ENCODE measurements at places on chromosomes 2 and 18.
A peak's percentile ranks its signal among the peaks of the same experiment; 100 is the strongest.

DNA sequence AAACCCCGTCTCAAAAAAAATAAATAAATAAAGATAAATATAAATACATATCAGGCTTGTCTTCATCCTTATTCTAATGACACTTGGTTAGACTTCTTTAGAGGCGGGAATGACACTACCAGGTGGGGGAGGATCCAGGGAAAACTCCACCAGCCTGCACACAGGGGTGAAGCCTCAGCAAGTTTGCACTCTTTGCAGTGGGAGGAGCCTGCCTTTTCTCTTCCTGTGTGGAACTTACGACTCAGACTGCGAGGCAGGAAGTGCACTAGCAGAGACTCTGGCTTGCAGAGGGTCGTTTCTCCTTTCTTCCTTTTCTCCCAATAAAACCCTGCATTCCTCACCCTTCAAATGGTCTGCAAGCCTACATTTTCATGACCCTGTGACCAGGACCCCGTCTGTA, 153.6 kb upstream of the CBLN2 start:
- no peak for DNase-seq

- no peak for DNase-seq
Measured at GRCh38 chr2:52933878-52934277, 833.7 kb upstream of the CHAC2 start.

GRCh38 chr2:219408204-219408603, 10.0 kb upstream of the DES start:
- DNase-seq: no peak

- no peak for DNase-seq
Measured at GRCh38 chr18:27301615-27302378, 116.7 kb upstream of the CHST9 start.

DNA sequence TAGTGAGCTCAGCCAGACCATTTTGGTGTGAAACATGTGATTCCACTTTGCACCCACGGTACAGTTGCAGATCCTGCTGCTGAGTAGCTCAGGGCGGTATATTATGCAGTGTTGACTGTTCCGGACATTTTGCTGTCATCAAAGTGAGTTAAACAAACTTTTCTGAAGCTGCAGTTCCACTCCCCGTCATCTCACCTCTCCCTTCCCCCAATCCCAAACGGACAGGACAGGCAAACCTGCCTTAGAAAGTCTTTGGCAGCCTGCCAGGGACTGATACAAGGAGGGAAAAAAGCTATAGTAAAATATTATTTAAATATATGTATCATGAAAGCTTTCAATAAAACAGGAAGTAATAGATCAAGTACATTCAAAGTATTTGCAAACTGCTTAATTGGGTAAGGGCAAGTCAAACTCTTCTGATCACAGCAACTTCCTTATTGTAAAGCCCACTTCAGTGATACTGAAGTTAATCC, 35.5 kb upstream of the SP5 start:
- DNase-seq: no peak

- DNase-seq: peak; percentile 92
Measured at GRCh38 chr2:178279142-178279541, 84.8 kb downstream of the OSBPL6 start.

DNA sequence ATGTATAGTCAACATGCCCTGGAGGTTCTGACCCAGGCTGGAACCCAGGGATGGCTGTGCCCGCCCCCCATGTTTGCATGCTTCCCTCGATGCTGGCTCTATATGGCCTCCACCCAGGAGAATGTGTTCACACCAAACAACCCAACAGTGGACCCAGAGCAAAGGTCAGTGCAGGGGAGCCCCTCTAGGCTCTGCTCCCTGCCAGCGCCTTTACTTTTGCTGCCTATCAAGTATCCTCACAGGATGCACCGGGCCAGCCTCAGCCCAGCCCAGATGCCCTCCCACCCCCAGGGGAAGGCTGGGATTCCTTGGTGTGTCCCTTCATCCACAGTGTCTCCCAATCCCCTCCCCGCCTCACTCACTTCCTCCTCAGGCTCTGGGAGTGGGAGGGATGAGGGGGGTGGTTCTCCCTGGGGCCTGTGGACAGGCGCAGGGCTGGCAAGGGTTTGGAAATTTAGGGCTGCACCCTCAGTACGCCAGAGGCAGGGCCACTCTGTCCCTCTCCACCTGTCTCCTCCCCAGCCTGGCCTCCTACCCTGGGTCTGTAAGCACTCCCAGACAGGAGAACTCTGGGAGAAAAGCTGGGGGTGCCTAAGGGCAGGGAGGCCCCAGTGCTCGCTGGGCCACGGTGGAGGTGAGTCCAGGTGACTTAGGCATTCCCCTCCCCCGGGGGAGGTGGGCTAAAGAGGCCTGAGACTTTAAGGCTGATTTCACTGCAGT, 2.3 kb downstream of the ATP6V1B1 start:
- DNase-seq: no peak

GRCh38 chr2:201777869-201778268, 2.9 kb downstream of the ALS2 start:
- DNase-seq: no peak
